ENCODE measurements at places on chromosomes 5 and 9.

DNA sequence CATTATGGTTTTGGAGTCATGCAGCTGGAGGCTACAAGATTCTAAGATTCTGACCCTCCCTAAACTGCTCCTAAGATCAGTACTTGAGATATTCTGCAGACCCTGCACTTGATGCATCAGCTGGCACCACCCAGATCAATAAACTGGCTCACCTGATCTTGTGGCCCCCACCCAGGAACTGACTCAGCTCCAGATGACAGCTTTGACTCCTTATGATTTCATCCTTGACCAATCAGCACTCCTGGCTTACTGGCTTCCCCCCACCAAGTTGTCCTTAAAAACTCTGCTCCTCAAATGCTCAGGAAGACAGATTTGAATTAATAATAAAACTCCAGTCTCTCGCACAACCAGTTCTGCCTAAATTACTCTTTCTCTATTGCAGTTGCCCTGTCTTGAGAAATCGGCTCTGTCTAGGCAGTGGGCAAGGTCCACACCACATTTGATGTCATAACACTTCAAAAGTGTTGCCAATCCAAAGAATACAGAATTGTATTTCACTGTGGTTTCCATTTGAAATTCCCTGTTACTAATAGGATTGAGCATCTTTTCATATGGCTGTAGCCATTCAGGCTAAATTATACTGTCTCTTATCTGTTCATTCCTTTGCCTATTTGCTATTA, 14.8 kb upstream of the SLC30A5 start:
- no peaks in the 10 kb centered on the region for H3K27me3 ChIP-seq
- no peaks in the 10 kb centered on the region for H3K4me1 ChIP-seq
- no peak overlapping the region for H3K4me3 ChIP-seq
- DNase-seq, result no peak
- no peaks in the 10 kb centered on the region for H3K36me3 ChIP-seq

- no peak overlapping the region for H3K4me3 ChIP-seq
- H3K4me1 ChIP-seq, result peaks cover 10% of the 10 kb centered on the region
- H3K36me3 ChIP-seq, result no peaks in the 10 kb centered on the region
- no peak overlapping the region for H3K27ac ChIP-seq
- H3K27me3 ChIP-seq, result no peaks in the 10 kb centered on the region
- DNase-seq, result no peak
These were observed 97.0 kb upstream of the ZNF366 start for GRCh38 chr5:72604111-72604797.

- H3K27me3 ChIP-seq, result no peaks in the 10 kb centered on the region
- no peak for DNase-seq
- H3K4me3 ChIP-seq, result no peak overlapping the region
These were observed 934.7 kb downstream of the CDH12 start for GRCh38 chr5:21918451-21918850.

DNA sequence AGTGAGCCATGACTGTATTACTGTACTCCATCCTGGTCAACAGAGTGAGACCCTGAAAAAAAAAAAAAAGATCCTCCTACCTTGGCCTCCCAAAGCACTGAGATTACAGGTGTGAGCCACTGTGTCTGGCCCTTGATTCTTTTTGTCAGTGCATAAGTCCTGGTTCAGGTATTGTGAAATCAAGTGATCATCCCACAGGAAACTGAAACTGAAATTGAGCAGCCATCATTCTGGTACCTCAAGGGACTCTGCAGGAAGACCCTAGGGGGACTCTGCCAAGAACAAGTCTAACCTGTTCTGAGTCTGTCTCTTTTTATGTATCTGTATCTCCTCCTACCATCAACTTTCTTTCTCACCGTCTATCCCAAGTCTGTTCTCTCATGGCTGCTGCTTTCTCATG, 1.9 kb upstream of the DCAF10 start:
- H3K4me1 ChIP-seq, result peaks cover 29% of the 10 kb centered on the region
- DNase-seq, result no peak
- no peaks in the 10 kb centered on the region for H3K27me3 ChIP-seq
- no peak overlapping the region for H3K27ac ChIP-seq
- no peak overlapping the region for H3K4me3 ChIP-seq

DNA sequence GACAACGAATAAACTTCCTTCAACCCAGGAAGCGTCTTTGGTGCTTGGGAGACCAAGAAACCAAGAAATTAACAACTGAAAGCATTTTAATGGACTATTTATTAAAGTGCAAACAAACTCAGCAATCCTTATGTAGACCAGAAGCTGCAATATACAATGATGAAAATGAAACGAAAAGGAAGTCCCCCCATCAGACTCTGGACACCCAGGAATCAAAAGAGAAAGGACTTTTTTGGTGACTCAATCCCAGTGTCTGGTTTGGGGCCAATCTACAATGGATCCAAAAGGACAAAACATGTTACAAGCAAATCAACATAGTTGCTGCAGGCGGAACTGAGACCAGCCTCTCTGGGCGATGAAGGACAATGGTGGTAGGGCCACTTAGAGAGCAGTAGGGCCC, 39.5 kb downstream of the C9orf152 start:
- H3K36me3 ChIP-seq, result peaks cover 34% of the 10 kb centered on the region
- no peaks in the 10 kb centered on the region for H3K27me3 ChIP-seq
- peaks cover 6% of the 10 kb centered on the region for H3K4me1 ChIP-seq

GRCh38 chr9:123323196-123324013, 32.6 kb upstream of the CRB2 start:
- H3K27me3 ChIP-seq, result no peaks in the 10 kb centered on the region
- no peak for DNase-seq
- H3K4me3 ChIP-seq, result no peak overlapping the region
- peaks cover 43% of the 10 kb centered on the region for H3K4me1 ChIP-seq
- H3K27ac ChIP-seq, result no peak overlapping the region

GRCh38 chr5:107290780-107291398, 379.8 kb downstream of the EFNA5 start:
- DNase-seq, result no peak
- peaks cover 11% of the 10 kb centered on the region for H3K4me1 ChIP-seq
- H3K36me3 ChIP-seq, result no peaks in the 10 kb centered on the region
- no peak overlapping the region for H3K4me3 ChIP-seq

GRCh38 chr9:128339761-128340690, at the start of gene SLC27A4:
Gene SLC27A4 (plus strand): TSS chr9:128340527. CDS start chr9:128343133, 2,606 bp downstream.
- H3K36me3 ChIP-seq, result peaks cover 21% of the 10 kb centered on the region
- no peaks in the 10 kb centered on the region for H3K27me3 ChIP-seq
- H3K4me1 ChIP-seq, result peaks cover 15% of the 10 kb centered on the region
- peak within 1 kb of the TSS; percentile 82 for H3K27ac ChIP-seq
- DNase-seq, result peak; percentile 88

DNA sequence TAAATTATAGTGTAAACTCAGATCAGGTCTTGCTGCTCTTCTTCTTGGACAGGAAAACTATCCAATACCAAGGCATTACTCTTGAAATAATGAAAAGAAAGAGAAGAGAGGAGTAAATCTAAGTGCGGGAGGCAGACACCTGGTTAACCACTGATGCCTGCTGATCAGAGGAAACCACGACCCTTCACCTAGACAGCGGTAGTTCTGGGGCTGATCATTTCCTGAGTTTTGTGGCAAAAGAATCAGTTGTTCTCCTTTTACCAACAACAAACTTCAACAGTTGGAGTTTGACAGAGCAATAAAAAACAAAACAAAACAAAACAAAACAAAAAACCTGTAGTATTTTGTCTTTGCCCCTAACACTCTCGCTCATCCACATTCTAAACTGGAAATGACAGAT, 3.0 kb downstream of the RLN1 start:
- H3K4me3 ChIP-seq, result no peak overlapping the region
- no peak overlapping the region for H3K27ac ChIP-seq
- no peak for DNase-seq

DNA sequence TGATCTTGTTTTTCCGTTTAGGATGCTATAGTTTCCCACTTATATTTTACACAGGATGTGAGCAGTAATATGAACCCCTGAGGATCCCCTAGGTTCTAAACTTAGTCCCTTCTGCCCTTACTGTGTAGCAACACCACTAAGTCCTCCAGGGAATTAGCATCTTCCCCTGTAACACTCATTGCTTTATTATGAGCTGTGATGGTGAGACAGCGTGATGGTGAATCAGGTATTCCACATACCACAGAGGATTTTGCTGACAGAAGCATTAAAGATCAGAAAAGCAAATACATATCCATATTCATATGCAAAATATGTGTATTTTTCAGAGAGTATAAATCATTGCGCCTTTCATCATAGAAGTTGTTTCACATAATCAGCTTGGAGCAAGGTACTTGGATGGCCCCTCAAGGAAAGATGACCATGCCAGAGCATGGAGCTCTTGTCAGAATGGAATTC, 317.0 kb downstream of the ICE1 start:
- H3K4me1 ChIP-seq, result no peaks in the 10 kb centered on the region
- H3K4me3 ChIP-seq, result no peak overlapping the region
- H3K36me3 ChIP-seq, result no peaks in the 10 kb centered on the region
- H3K27ac ChIP-seq, result no peak overlapping the region
- DNase-seq, result no peak
- no peaks in the 10 kb centered on the region for H3K27me3 ChIP-seq

- no peaks in the 10 kb centered on the region for H3K4me1 ChIP-seq
- no peak overlapping the region for H3K27ac ChIP-seq
- H3K36me3 ChIP-seq, result no peaks in the 10 kb centered on the region
- no peaks in the 10 kb centered on the region for H3K27me3 ChIP-seq
These were observed 18.8 kb upstream of the SUB1 start for GRCh38 chr5:32566319-32567111.

GRCh38 chr9:133991214-133991921, 756 bp downstream of the VAV2 start:
- H3K27ac ChIP-seq, result peak overlapping the region; percentile 90
- no peaks in the 10 kb centered on the region for H3K36me3 ChIP-seq
- peak; percentile 51 for DNase-seq
- peaks cover 29% of the 10 kb centered on the region for H3K4me1 ChIP-seq

DNA sequence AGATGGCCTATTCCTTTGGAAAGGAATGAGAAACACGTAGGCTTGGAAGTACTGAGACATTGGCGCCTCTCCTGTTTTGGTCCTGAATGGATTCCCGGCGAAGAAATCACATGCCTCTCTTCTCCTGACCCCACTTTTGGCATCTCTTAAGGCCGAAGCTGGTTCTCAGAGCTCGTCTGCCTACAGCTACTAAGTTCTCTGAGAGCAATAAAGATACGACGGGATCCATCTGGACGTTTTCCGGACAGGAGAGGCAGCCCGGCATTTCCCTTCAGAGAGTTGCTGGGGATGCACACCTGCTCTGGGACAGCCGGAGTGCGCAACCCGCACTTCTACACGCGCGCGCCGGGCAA, 336.8 kb upstream of the PUM3 start:
- H3K36me3 ChIP-seq, result no peaks in the 10 kb centered on the region
- no peak overlapping the region for H3K4me3 ChIP-seq

DNA sequence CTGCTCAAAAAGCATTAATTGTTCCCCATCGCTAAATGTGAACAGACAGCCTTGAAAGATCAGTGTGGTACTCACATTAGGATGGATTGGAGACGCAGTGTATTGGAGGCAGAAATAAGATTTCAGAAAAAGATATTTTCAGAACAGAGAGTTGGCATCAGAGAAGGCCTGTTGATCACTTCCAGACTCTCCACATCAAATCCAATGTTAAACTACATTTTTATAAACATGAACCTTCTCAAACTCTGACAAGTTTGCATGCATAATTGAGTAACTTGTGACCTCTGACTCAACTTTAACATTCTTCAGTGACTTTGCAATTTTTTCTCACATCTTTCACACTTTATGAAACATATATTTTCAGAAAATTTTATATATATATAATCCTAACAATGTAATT, 919.6 kb upstream of the SEMA6A start:
- H3K27ac ChIP-seq, result no peak overlapping the region
- no peaks in the 10 kb centered on the region for H3K36me3 ChIP-seq
- no peak overlapping the region for H3K4me3 ChIP-seq
- no peaks in the 10 kb centered on the region for H3K27me3 ChIP-seq
- no peak for DNase-seq

GRCh38 chr9:83623679-83624076, 735 bp downstream of the IDNK start:
- no peak for DNase-seq
- peaks cover 12% of the 10 kb centered on the region for H3K4me1 ChIP-seq
- peak overlapping the region; percentile 88 for H3K4me3 ChIP-seq
- H3K27me3 ChIP-seq, result no peaks in the 10 kb centered on the region

GRCh38 chr5:100043475-100043874, 491.7 kb upstream of the FAM174A start:
- no peaks in the 10 kb centered on the region for H3K36me3 ChIP-seq
- H3K27me3 ChIP-seq, result no peaks in the 10 kb centered on the region
- no peak for DNase-seq
- no peak overlapping the region for H3K4me3 ChIP-seq
- no peak overlapping the region for H3K27ac ChIP-seq

GRCh38 chr9:94911986-94912635, 185.6 kb downstream of the AOPEP start:
- no peaks in the 10 kb centered on the region for H3K36me3 ChIP-seq
- no peak for DNase-seq
- H3K27ac ChIP-seq, result peak overlapping the region; percentile 31
- no peaks in the 10 kb centered on the region for H3K27me3 ChIP-seq

DNA sequence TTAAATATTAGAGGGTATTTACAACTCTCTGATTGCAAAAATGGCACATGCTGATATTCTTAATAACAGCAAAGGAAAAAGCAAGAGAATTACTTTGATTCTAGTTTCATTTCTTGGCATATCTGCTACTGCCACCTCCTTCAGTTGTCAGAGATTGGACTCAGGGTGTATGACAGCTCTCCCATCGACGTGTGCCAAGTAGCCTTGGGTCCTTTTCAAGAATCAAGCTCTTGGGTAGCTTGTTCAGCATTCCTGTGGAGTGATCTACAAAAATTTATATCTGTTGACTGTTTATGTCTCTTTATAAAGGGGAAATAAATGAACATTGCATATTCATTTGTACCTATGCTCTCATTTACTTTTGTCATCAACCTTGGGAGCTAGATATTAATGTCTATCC, 315.6 kb downstream of the PRR16 start:
- DNase-seq, result no peak
- H3K27ac ChIP-seq, result no peak overlapping the region
- H3K4me1 ChIP-seq, result no peaks in the 10 kb centered on the region
- no peaks in the 10 kb centered on the region for H3K27me3 ChIP-seq
- H3K4me3 ChIP-seq, result no peak overlapping the region

- no peak for DNase-seq
- no peak overlapping the region for H3K27ac ChIP-seq
- H3K27me3 ChIP-seq, result peaks cover 10% of the 10 kb centered on the region
- H3K36me3 ChIP-seq, result no peaks in the 10 kb centered on the region
These were observed 89.8 kb upstream of the RAD23B start for GRCh38 chr9:107193251-107193650.

GRCh38 chr5:50547303-50547702, 106.2 kb upstream of the EMB start:
- no peak overlapping the region for H3K4me3 ChIP-seq
- H3K27ac ChIP-seq, result no peak overlapping the region
- H3K4me1 ChIP-seq, result no peaks in the 10 kb centered on the region
- H3K27me3 ChIP-seq, result no peaks in the 10 kb centered on the region
- H3K36me3 ChIP-seq, result no peaks in the 10 kb centered on the region
- DNase-seq, result no peak

DNA sequence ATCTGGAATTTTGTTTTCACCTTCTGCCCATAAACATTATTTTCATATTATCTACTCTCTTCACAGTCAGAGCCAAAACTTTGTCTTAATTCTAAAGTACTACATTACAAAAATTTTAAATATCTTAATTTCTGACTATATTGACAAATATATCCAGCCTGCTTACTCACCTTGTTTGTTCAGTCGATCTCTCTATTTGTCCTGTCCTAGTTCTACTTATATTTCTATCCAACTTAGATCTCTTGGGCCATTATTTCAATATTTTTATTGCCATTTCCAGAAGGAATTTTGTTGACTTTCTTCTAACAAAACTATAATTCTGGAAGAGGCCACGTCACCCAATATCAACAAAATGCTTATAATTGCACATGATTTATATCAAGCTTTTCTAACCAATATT, 652.8 kb upstream of the CTNND2 start:
- no peaks in the 10 kb centered on the region for H3K36me3 ChIP-seq
- H3K4me1 ChIP-seq, result no peaks in the 10 kb centered on the region
- no peak for DNase-seq
- no peak overlapping the region for H3K27ac ChIP-seq
- H3K27me3 ChIP-seq, result no peaks in the 10 kb centered on the region
